ENCODE measurements at places on chromosomes 7 and 10.
A peak's percentile ranks its signal among the peaks of the same experiment; 100 is the strongest.

DNA sequence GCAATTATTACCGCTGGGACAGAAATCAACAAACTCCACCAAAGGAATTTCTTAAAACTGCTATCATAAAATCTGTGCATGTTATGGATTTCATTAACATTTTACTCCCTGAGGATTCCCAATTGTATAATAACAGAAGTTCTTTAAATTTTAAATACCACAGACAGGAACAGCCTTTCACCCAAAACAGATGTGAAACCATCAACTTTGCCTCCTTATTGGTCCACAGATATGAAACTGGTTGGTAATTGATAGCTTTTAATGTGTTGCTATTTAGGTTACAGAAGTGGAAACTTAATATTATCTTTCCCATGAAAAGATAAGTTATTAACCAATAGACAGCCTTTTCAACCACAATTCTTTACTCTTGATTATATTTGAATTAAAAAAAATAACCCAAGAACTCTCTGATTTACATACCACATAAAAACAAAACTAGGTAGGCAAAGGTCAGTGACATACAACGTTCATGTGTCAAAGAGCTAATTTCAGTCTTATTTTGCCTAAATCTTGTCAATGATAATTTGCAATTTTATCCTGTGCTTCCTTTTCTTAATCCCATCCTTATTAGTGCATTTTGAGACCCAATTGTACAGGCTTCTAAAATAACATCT lies 90.0 kb downstream of the NRP1 start:
- DNase-seq = no peak

- no peak for DNase-seq
These were observed 965.6 kb downstream of the XPNPEP1 start for GRCh38 chr10:108957681-108958080.

GRCh38 chr10:108014902-108015177 lies 850.3 kb upstream of the SORCS1 start:
- no peak for DNase-seq

DNA sequence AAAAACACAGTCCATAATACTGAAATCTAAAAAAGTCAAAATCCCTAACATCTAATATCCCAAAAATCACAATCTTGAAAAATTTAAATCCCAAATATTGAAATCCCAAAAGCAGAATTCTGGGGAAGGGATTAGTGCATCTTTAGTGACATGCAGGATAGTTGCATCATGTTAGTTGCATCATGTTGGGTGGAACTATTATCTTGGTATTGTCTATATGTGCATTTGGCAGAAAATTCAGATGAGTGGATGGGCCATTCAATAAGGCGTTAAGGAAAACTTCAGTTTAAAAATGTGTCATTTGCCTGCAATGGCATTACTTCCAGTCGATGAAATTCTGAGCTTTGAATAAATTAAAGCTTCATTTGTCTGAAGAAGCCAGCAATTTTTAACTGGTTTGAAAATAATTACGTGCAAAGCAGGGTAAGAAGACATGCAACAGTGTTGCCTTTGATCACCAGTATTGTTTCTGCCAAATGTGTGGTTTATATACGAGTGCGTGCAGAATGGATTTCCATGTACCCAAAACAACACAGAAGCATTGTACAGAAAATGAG lies 221.4 kb upstream of the NFE2L3 start:
- DNase-seq = no peak

GRCh38 chr10:88270871-88271713 lies 312.0 kb downstream of the RNLS start:
- no peak for DNase-seq

DNA sequence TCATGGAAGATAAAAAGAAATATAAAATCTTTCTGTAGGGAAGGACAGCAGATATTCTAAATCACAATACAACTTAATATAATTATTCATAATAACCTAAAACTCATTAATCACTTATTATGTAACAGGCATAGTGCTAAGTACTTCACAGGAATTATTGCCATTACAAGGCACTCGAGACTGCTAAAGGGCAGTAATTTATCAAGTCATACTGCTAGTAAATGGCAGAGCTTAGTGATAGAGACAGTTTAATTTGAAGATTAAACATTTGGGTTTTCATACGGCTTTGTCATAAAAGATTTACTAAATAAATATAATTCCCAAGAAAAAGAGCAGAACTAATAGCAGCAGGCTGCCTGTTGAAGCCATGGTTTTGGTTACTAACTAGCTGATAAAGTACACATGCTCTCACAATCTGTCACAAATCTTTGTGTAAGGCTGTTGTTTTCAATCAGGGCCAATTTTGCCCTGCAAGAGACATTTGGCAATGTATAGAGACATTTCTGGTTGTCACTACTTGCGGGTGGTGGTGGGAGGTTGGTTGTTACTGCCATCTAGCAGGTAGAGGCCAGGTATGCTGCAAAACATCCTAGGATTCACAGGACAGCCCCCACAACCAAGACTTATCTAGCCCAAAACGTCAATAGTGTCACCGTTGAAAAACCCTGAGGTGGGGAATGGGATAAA lies 233.3 kb upstream of the CACNA2D1 start:
- no peak for DNase-seq

GRCh38 chr10:71279590-71280170 lies 39.4 kb upstream of the SLC29A3 start:
- DNase-seq = no peak

GRCh38 chr10:100566561-100566960 lies 30.8 kb downstream of the HIF1AN start:
- no peak for DNase-seq

- no peak for DNase-seq
These were observed 109.5 kb upstream of the TMEM72 start for GRCh38 chr10:44801383-44802327.

GRCh38 chr7:53094827-53095226 lies 59.4 kb downstream of the POM121L12 start:
- DNase-seq = no peak

GRCh38 chr7:5423306-5423975 lies at the start of gene TNRC18:
TSS of gene TNRC18 (minus strand) at chr7:5423834. CDS start at chr7:5421246, 2,588 bp downstream.
- DNase-seq = peak; percentile 74

DNA sequence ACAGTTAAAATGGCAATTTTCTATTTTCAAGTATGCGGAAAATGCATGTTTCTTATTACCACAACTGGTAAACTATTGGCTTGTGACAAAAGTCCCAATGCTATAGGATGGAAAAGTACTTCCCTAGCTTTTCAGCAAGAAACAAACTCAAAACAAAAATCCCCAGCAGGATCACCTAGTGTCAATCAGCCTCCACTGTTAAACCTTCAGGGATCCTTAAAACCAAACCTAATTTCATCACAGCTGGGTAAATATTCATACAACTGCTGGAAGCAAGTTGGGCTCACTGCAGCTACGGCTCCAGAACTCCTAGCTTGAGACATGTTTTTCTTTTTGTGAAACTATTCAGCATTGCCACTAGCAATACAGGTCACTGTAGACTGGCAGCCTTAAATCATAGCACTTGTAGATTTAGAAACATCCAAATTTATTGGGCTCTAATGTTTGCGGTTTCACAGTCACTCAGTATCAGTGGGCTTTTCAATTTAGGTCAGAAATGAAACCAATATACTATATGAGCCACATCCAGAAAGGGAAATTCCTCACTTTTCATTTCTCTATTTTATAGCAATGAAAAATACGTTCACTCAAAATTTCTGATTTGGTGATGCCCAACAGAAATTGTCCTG lies 145.2 kb upstream of the ANK3 start:
- no peak for DNase-seq

DNA sequence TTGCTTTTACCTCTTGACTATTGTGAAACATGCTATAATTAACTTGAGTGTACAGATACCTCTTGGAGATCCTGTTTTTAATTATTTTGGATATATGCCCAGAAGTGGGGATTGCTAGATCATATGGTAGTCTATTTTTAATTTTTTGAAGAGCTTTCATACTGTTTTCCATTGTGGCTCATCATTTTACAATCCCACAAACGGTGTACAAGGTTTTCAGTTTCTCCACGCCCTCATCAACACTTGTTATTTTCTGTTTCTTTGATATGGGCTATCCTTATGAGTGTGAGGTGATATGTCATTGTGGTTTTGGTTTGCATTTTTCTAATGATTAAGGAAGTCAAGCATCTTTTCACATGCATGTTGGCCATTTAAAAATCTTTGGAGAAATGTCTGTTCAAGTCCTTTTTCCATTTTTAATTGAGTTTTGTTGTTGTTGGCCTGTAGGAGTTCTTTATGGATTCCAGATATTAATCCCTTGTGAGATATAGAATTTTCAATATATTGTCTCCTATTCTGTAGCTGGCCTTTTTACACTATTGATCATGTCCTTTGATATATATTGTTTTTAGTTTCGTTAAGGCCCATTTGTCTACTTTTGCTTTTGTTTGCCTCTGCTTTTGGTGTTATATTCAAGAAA lies 7.5 kb downstream of the AGK start:
- no peak for DNase-seq

DNA sequence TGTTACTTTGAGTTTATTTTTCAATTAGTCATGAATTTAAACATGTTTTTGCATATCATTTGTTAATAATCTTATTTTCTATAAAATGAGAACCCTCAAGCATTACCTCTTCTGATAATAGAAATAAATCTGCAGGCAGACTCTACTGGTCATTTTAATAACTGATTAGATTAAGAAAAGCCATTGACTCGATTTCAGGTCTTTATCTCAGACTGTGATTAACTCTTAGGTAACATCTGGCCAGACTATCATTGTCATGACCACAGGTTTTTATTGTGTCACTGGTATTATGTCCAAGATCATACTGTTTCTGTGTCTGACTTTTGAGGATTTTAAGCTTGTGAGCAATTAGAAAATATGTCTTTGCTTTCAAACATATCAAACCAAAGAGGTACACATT lies 83.6 kb upstream of the SLC13A1 start:
- no peak for DNase-seq

DNA sequence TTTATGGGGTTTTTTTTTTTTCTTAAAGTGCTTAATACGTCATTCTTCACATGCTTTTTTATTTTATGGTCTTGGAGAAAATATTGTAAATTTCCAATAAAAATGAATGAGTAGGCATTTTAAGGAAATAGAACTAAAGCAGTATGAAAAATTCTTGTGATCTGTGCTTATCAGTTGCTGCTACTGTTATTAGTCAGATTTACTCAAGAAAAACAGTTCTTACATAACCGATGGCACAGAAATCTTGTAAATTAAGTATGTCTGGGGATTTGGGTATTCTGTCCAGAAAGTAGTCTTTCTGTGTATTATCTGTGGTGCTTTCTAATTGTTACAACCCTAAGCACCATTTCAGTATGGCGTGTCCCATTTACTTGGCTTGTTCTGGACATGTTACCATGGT lies 64.7 kb downstream of the LRGUK start:
- no peak for DNase-seq

- no peak for DNase-seq
These were observed 7.2 kb downstream of the DNAH11 start for GRCh38 chr7:21550076-21550475.

Measured in erythroblast (primary cell).